ENCODE measurements at places on chromosomes 11 and 22.

DNA sequence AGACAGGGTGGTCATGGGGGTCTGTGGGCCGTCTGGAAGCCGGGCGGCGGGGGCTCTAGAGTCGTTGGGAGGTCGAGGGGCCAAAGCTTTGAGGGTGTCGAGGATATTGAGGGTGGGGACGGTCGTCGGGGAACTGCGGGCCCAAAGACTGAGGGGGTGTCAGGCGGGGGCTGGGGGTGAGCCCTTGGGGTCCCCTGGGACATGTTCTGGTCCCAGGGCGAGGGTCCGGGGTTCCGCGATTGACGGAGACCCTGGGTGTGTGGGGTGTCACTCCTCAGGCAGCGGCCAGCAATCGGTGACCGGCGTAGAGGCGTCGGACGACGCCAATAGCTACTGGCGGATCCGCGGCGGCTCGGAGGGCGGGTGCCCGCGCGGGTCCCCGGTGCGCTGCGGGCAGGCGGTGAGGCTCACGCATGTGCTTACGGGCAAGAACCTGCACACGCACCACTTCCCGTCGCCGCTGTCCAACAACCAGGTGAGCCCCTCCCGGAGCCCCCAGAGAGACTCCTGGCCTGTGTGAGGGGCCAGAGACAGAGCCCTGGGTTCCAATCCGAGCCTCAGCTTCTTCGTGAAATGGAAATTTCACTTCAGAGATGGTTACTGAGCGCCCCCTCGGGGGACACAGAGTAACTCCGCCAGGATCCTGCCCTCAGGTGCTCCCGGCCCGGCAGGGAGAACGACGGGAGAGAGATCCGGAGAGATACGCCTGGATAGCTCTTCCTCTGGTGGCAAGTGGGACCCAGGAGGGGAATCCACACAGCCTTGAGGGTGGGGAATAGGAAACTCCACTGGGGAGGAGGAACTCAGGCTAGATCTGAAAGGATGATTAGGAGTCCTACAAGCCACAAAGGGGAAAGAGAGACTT is 714 bp downstream of the SDF2L1 start:
- DNase-seq: peak; percentile 76

DNA sequence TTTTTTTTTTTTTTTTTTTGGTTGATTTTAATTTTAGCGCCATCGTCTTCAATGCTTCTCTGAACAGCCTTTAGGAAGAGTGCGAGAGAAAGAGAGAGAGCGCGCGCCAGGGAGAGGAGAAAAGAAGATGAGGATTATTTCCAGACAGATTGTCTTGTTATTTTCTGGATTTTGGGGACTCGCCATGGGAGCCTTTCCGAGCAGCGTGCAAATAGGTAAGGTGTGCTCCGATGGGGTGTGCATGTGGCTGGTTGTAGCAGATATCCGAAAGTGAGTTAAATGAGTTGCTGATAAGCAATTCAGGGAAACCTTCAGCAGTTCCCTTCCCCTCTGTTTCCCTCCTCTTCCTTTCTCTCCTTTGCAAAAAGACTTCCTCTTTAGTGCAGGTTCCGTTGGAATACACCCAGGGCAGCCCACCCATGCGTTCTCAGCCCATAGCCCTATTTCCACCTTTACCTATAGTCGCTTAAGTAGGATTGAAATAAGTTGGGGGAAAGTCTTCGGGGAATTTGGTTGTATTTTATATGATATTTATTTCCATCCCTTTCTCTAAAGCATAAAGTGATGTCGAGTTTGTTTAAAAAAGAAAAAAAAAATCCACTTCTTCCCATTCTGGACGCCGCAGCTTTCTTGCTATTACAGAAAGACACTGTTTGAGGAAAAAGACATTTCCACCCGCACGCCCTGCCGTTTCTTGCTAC is 1.1 kb downstream of the GRIA4 start:
- no peak for DNase-seq

DNA sequence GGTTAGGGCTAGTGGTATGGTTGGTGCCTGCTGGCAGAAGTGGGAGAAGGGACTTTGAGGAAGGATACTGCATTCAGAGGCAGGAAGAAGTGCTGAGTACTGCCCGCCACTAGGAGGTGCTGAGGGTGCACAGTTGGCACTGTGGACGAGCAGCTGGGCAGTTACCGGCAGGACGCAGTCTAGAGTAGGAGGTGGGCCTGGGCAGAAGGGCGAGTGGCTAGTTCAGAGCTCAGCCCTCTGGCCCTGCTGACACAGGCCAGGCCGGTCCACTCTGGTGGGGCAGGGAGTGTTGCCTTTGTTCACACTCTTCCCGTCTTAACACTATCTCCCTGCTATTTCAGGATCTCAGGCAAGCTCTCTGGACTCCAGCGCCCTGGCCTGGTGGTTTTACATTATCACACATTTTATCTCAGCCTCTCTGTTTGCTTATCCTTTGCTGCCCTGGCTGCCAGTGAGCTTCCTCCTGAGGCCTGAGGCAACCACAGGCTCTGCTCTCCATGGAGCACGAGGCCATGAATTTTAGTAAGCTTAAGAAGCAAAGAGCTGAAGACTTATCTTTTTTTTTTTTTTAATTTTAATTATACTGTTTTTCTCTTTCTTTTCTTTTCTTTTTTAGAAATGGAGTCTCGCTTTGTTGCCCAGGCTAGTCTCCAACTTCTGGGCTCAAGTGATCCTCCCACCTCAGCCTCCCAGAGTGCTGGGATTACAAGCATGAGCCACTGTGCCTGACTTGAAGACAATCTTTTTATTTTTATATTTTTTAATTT is 26.9 kb downstream of the SNAP29 start:
- peak; percentile 64 for DNase-seq

GRCh38 chr11:46951864-46952263 is 15.3 kb downstream of the CSTPP1 start:
- no peak for DNase-seq

DNA sequence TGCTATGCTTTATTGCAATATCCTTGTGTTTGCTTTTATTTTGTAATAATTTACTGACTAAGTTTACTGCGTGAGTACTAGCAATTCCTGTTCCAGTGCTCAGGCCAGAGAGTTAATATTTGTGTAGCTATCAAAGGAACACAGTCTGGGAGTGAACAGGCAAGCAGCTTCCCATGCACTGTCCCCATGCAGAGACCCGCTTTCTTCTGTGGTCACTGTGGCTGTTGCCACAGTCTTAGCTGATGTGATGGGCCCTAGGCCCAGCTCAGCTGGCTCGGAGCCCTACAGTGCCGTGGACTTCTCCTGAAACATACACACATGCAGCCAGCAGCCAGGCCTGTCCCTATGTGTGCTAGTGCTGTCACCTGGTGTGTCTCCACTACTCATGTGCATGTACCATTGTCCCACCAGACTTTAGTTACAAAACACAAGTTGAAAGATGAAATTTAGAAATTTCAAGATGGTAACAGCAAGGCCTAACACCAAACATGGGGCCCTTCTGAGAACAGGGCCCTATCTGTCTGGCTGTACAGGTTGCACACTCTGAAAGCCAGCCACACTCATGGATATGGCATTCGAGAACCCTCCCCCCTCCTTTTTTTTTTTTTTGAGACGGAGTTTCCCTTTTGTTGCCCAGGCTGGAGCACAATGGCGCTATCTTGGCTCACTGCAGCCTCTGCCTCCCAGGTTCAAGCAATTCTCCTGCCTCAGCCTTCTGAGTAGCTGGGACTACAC is 12.3 kb upstream of the SCUBE2 start:
- no peak for DNase-seq

DNA sequence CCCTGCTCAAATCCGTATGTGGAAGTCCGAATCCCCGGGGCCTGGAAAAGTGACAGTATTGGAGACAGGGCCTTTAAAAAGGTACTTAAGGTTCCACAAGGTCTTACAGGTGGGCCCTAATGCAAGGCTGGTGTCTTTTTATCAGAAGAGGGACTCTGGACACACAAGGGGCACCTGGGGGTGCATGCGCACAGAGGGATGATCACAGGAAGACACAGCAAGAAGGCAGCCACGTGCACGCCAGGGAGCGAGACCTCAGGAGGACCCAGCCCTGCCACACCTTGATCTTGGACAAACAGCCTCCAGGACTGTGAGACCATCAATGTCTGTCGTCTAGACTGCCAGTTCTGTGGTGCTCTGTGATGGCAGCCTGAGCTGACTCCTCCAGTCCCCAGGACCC is 96.5 kb downstream of the SHANK2 start:
- DNase-seq: no peak

- DNase-seq: no peak
Observed at GRCh38 chr11:42812960-42813359, 498.8 kb upstream of the API5 start.

- DNase-seq: no peak
Observed at GRCh38 chr22:42892156-42892555, 35.1 kb upstream of the ARFGAP3 start.

- no peak for DNase-seq
Observed at GRCh38 chr11:20105427-20105826, 54.8 kb downstream of the DBX1 start.

GRCh38 chr11:102971766-102972165 is 16.2 kb upstream of the MMP13 start:
- DNase-seq: no peak

DNA sequence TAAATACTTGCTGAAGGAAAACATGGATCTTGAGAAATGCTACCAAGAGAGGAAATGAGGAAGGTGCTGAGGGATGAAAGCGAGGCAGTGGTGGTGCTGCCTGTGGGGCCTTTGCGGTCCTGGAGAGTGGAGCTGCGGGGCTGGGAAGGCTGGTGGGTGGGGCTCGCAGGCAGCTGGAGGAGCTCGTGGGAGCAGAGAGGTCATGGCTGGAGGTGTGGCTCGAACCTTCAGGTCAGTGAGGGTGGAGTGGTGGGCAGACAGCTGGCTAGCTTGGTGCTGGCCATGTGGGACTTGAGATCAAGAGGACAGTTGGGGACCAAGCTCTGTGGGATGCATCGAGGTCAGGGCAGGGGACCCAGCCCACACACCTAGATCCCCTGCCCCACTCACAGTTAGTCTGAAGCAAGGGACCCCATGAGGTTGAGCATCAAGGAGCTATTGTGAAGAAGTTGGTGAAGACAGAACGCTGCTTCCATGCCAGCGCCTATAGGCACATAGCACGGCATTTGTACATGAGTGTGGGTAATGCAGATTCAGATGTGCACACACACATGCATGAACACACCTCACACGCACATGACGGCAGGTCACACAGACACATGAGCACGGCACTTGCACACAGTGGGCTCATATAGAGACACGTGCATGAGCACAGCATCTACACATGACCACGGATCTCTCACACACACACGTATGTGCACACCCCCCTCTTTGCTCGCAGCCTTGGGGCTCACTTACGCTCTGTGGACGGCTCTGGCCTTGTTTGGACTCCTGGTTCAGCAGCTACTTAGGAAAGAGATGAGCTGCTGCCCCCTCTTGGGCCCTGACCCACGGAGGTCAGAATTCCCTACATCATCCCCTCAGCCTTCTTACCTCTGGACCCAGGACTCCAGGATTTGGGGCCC is 30.4 kb downstream of the SHANK3 start:
- peak; percentile 17 for DNase-seq

DNA sequence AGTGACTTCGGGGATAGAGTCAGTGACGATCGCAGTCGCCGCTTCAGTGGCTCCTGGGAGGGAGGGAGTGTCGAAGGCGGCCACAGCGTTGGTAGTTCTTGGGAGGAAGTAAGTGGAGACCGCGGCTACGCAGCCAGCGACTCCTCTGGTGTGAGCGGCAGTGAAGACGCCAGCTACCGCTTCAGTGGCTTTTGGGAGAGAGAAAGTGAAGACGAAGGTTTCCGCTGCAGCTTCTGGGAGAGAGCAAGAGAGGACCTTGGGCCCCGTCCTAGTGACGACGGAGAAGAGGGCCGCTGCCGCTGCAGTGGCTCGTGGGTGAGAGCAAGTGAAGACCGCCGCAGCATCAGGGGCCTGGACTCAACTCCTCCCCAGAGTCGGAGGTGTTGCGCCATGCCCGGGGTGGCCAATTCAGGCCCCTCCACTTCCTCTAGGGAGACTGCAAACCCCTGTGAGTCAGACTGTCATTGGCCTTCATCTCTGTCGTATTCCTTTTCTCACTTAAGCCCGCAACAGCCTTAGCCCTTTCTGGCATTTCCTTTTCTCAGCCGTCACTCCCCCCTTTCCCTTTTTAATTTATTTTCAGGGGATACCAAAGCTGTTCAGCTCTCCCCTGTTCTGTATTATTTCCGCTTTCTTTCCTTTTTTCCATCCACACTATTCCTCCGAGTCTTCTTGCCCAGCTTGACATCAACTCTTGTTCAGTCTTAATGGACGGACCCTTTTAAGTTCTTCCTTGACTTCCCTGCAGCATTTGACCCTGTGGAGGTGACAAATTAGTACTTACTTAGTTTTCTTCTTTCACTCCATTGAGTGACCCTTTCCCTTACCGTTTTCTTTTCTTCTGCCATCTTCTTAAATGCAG is 1.0 kb downstream of the ANKRD42 start:
- peak; percentile 79 for DNase-seq

All from activated naive CD4-positive, alpha-beta T cell treated with anti-CD3 and anti-CD28 coated beads, Interleukin-2, amount 10 ng/mL, durations not matched to agents 7 days and 5 days (primary cell).